Stimulated activated CD4-positive, alpha-beta T cell treated with anti-CD3 and anti-CD28 coated beads, Interleukin-2, amount 100 ng/mL, for 48 hours (primary cell): ENCODE measurements at places on chromosomes 16 and 17.

DNA sequence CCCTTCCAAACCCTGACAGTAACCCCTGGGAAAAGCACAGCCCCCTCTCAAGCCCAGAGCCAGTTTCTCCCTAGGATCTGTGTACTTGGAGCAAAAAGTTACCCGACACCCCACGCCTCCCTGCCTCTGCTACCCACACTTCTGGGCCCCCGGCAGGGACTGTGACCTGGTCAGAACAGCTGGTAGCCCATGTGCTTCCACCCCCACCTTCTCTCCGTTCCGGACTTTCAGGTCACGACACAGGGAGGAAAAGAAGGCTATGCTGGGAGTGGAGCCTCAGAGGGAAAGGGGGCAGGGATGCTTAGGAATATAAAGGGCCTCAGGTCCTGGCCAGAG, 6.4 kb downstream of the PPY start:
- no peak for DNase-seq

- no peak for DNase-seq
These were observed 25.7 kb downstream of the STAT5A start for GRCh38 chr17:42313773-42314566.

DNA sequence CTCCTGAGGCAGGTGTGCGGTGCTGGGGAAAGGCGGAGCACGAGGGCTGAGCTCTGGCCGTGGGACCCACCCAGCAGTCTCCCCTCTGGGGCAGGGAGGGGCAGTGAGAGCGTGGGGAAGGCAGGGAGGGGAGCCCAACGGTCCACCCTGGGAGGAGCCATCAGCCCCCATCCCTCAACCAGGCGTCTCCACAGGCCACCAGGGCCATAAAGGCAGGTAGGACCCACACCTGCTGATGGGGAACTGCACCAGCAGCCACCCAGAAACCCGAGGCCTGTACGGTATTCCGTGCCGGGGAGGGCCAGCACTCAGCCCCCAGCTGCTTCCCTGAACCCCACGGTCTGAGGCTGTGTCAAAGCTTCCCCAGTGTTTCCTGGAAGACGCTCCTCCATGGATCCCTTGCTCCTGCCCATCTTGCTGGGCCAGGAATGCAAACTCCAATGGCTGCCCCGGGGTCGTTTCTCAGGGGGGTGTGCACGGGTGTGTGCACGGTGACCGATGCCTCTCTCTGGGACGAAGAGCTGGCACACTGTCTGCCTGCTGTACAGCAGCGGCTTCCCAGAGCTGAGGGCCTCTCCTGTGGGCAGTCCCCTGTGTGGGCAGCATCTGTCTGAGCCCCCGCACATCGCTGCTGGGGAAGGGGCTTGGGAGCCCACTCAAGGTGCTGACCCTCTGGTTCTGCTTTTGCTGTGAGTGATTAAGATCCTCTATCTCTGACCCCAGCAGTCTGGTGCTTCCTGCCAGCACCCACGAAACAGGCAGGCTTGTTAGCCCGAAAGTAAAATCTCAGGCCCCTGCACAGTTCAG, 17.2 kb upstream of the METRNL start:
- no peak for DNase-seq

DNA sequence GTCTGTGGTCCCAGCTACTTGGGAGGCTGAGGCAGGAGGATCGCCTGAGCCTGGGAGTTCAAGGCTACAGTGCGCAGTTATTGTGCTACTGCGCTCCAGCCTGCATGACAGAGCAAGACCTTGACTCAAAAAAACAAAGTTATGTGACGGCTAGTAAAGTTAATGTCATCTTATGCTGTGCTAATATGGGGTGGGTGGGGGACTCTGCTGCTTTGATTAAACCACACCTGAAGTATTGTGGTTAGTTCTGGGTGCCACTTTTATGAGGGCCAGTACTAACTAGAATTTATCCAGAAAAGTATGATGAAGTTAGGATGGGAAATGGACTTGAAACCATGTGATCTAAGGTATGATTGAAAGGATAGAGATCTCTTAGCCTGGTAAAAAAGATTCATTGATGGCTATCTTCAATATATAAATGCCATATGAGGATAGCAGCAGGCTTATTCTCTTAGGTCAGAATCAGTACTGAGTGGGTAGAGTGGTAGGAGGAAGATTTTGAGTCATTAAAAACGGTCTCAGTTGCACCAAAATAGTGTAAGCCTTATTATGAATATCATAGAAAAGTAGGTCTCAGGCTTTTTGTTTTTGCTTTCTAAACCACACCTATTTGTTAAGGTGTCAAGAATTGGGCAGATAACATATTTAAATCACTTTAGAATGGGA, 5.6 kb downstream of the WSB1 start:
- DNase-seq, result no peak

DNA sequence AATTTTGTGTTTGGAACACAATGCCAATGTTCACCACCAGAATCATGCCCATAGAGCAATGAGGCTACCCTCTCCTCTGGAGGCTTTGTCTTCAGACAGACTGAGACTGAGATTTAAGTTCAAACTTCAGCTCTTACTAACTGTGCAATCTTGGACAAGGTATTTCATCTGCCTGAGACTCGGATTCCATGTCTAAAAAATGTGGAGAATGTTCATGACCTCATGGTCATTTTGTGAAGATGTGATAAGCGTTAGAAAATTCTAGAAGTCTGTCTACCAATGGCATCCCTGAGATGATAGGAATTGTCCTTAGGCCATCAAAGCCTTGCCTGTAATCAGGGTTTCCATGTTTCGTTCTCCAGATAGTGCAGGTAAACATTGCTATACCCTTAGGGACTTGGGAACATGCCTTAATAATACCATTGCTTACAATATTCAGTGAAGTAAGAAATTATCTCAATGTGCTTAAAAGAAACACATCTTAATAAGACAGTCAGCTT, 388.2 kb upstream of the MAF start:
- no peak for DNase-seq

DNA sequence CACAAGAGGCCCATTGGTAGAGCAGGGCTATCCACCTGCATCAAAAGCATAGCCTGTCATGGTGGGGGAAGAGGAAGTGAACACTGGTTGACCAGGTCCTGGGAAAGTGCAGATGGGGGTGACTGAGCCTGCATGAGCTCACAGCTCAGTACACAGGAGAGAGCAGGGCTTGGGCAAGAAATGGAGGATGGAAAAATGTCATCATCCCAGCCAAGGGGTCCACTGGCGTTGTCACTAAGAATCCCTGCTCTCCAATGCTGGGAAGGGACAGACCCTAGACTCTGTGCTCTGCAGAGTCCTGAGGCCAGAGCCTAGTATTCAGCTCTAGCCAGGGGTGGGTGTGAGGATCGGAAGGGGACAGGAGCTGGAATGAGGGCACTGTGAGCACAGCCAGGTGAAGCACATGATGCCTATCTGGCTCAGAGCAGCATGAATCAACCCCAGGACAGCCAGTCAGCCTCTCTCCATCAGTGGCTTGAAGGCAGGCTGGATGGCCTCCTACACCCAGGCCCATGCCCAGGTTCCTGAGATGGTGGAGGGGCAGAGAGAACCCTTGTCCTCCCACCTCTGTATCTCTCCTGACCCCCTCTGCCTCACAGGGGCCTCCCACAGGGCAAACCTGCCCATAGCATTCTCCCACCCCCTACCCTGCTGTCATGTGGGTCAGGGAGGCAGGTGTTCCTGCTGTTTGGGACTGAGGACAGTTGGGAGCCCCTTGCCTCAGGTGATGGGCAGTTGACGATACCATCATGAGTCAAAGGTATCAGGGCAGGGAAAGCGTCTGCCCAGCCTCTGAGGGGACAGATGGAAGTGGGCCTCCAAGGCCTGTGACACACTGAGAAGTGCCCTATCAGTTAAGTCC, 13.8 kb upstream of the CTCF start:
- no peak for DNase-seq

GRCh38 chr17:52212851-52213250, 54.3 kb upstream of the CA10 start:
- no peak for DNase-seq

DNA sequence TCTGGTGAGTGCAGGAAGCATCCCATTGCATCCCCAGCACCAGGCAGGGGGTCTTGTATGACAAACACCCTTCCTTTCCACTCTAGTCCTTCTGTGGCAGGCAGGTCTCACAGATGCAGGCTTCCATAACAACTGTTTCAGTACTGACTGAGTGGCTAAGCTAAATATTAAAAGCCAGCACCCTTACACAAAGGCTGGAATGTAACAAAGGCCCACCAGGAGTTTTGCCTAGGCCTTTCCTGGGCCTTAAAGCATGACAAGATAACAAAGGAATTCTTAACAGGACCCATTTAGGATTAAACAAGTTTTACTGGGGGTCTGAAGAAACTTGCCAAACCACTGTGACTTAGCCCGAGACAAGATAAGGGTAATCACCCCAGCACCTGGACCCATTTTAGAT, 228.9 kb upstream of the RPL38 start:
- no peak for DNase-seq

DNA sequence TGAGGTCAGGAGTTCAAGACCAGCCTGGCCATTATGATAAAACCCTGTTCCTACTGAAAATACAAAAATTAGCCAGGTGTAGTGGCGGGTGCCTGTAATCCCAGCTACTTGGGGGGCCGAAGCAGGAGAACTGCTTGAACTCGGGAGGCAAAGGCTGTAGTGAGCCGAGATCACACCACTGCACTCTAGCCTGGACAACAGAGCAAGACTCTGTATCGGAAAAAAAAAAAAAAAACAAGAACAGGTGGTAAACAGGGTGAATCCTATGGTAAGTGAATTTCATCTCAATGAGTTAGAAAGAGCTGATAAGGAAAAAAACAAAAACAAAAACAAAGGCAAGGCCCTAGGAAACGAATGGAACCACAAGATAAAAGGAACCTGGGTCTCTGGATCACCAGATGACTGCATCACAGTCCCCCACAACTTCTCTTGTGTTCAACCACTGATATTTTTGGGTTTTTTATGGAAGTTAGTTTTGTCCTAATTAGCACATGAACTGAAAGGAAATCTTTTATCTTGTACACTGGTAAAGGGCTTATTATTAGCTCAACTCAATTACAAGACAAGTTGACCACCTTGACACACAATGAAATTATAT, 21.0 kb downstream of the GLG1 start:
- no peak for DNase-seq

DNA sequence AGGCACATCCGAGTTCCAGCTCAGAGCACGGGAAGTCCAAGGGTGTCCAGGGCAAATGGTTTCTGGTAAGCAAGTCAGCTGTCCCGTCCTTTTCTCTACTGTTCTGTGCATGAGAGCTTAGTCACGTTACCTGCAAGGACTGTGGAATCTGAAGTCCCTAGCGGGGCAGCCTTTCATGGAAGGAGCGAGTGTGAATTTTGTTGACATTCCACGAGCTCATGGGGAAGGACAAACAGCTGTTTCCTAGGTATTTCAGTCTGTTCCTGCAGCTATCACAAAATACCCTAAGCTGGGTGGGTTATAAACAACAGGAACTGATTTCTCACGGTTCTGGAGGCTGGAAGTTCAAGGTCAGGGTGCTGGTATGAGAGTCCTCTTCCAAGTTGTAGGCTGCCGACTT, 109.2 kb downstream of the SDR42E1 start:
- no peak for DNase-seq
